Germinal center (tissue), 1 donor: ENCODE measurements at places on chromosomes 4 and X.

DNA sequence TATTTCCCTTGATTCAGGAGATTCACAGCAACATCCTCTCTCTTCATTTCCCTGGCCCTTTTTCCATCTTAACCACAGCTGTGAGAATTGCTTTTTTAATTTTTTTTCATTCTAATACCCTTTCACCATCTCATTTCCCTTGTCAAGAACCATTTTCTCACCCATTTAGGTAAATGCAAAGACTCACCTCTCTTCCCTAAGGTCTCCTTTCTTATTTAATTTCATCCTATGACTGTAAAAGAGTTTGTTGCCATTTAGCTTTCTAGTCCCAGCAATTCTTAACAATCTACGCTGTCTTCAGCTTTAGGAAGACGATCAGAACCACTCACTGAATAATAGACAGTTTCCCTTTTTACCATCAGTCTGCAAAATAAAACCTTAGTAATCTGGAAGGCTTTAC is 241.1 kb upstream of the ETNPPL start:
- no peak for DNase-seq

DNA sequence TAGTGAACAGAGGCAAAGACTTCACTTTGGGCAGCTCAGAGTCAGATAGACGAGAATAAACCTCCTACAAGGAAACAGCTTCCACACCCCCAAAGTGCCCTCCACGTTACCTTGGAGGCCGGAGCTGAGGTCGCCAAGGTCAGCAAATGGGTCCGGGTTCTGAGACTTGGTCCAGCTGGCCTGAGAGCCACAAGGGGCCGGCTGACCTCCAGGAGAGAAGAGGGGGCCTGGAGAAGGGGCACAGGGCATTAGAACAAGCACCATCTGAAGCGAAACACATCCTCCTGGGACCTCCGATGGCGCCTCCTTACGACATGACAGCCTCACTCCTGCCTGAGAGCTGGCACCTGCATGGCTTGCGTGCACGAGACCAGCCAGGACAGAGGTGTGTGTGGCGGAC is 33.6 kb upstream of the CPLX1 start:
- DNase-seq, result no peak

- no peak for DNase-seq
Measured at GRCh38 chr4:188821500-188821899, 682.3 kb downstream of the TRIML1 start.

DNA sequence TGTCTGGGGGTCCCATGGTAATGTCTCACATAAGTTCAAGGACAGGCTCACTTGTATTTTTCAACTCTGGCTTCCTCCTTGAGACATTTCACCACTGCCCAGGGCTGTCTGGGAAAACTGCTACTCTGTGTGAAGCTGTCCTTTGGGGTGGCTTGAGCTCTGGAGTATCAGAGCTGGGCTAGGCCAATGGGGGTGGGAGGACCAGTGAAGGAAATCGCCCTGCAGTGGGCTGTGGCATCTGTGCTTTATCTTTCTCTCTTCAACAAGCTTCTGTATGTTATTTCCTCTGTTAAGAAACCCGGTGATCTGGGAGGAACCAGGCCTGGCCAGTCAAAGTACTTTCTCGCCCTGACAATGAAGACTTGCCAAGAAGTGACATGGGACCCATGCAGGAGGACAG is 87.4 kb downstream of the SMIM20 start:
- no peak for DNase-seq

DNA sequence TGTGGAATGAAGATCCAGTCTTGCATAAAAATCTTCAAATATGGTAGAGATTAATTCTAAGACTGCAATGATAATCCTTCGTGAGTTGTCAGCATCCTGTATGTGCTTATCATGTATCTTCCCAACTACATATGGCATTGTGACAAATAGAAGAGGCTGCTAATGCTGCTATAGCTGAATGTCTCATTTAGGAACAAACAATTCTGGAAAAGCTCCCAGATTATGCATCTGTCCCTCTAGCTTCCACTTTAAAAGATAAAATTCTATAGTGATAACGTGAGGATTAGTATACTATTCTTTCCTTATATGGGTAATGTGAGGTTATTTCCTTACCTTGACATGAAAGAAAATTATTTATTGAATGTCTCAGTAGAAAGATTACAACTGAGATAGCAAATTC is 930.9 kb downstream of the DMD start:
- DNase-seq, result no peak

DNA sequence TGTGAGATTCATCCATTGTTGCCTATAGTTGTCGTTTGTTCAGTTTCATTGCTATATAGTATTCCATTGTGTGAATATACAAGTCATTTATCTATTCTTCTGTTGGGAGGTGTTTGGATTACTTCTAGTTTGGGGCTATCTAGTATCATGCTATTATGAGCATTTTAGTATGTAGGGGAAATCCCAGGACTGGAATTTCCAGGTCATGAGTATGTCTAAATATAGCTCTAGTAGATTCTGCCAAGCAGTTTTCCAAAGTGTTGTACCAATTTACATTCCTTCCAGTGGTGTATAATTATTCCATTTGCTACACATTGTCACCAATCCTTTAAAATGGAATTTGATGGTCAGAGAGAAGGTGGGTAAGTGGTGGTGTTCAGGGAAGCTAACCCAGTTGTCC is 30.1 kb downstream of the EGFL6 start:
- DNase-seq, result no peak

DNA sequence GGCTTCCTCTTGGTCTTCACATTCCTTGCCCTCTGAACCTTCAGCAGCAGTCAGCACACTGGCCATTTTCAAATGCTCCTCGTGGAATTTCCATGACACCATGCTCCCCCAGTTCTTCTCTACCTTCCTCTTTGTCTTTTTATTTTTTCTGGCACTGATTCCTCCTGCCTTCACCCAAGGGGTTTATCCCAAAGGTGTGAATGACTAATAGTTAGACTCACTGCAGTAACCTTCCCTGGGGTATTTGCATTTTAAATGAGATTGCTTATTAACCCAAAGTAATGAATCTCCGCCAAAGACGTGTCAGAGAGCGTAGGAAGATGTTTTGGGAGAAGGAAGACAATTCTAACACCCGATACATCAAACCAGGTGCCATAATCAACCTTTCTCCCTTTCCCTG is 36.2 kb downstream of the CD40LG start:
- no peak for DNase-seq

- DNase-seq, result no peak
Measured at GRCh38 chr4:56799161-56799759, 22.2 kb downstream of the SPINK2 start.

DNA sequence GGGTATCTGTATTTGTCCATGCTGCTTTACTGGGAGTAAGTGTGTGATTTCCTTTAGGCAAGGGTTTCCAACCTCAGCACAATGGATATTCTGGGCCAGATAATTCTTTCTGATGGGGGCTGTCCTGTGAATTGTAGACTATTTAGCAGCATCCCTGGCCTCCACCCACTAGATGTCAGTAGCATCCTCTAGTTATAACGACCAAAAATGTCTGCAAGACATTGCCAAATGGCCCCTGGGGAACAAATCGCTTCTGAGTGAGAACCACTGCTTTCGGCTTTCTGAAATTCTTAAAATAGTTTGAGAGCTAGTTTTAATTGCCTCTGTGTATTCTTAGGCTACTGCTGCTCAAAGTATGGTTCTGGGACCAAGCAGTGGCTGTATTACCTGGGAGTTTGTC is 81.2 kb upstream of the GPM6B start:
- peak; percentile 1 for DNase-seq

GRCh38 chr4:94332983-94333590 is 9.5 kb downstream of the HPGDS start:
- no peak for DNase-seq

- no peak for DNase-seq
Measured at GRCh38 chrX:43840265-43840664, 42.0 kb downstream of the MAOB start.

GRCh38 chr4:156946516-156947424 is 24.8 kb downstream of the PDGFC start:
- DNase-seq, result no peak

- DNase-seq, result no peak
Measured at GRCh38 chr4:71634364-71634763, 149.5 kb downstream of the GC start.

- DNase-seq, result peak; percentile 10
Measured at GRCh38 chrX:134173541-134174272, 63.3 kb upstream of the CCDC160 start.

GRCh38 chr4:23934915-23935314 is 45.1 kb upstream of the PPARGC1A start:
- DNase-seq, result no peak

DNA sequence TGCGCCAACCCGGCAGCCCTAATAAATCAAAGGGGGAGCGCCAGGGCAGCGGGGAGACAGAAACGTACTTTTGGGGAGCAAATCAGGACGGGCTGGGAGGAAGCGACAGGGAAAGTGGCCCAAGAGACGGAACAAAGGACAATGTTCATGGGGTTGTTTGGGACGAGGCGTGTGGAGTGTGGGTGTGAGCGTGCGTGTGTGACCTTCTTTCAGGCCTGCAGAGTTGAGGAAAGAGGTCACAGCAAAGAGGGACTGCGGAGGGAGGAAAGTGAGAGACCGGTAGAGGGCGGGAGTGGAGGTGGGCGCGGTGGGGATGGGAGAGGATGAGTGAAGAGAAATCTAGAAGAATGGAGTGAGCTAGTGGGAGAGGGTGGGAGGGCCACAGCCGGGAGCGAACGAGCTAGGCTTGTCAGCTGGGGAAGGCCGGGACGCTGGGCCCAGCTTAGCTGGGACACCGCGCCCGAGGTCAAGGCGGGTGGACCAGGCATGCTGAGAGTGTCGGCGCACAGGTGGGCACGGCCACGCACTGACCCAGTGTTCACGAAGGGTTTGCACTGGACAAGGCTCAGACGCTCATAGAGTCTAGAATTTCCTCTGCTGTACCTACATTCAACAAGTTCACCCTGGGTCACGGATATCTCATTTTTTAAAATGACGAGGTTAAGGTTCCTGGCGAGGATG is 14.7 kb upstream of the PITX2 start:
- no peak for DNase-seq

DNA sequence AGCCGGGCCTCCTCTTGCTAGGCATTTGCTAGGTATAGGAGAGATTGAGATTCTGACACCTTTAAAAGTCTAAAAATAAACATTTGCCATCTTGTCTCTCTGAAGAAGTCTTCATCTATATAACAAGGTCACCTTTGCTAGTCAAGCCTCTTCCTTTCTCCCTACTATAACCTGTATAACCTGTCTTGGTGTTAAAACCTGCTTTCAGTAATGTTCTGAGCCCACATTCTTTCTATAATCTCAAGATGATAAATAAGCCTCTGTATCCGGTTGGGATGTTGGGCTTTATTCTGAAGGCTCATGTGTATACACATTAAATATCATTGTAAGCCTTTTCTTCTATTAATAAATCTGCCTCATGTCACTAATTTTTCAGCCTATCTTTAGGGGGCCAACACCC is 10.2 kb downstream of the ASIC5 start:
- DNase-seq, result no peak

GRCh38 chrX:154791467-154791866 is 13.8 kb downstream of the MPP1 start:
- DNase-seq, result no peak

DNA sequence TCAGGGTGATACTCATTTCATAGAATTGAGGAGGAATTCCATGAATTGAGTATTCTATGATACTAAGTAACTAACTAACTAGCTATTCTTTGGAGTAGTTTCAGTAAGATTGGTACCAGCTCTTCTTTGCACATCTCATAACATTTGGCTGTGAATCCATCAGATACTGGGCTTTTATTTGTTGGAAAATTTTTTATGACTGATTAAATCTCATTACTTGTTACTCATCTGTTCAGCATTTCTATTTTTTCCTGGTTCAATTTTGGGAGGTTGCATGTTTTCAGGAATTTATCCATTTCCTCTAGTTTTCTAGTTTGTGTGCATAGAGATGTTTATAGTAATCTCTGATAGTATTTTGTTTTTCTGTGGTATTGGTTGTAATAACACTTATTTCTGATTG is 70.8 kb upstream of the FREM3 start:
- no peak for DNase-seq

- DNase-seq, result peak; percentile 32
Measured at GRCh38 chrX:12814420-12814819, 23.2 kb downstream of the PRPS2 start.

DNA sequence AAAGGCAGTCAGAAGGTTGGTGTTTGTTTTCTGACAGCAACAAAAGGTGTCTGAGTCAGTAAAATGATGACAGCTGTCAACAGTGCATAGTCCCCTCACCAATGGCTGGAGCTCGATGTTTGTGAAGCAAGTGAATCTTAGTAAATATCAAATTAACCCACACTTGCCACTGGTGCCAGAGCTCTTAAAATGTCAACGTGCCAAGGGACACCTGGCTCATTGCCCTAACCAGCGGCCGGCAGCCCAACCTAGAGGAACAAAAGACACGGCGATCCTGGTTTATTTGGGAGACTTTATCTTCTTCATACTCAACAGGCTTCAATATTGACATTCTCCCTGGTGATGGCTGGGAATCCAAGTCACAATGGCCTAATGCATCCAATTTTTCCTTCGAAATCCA is 143.4 kb downstream of the CPEB2 start:
- no peak for DNase-seq

- no peak for DNase-seq
Measured at GRCh38 chrX:47634871-47635575, 5.3 kb upstream of the CFP start.

DNA sequence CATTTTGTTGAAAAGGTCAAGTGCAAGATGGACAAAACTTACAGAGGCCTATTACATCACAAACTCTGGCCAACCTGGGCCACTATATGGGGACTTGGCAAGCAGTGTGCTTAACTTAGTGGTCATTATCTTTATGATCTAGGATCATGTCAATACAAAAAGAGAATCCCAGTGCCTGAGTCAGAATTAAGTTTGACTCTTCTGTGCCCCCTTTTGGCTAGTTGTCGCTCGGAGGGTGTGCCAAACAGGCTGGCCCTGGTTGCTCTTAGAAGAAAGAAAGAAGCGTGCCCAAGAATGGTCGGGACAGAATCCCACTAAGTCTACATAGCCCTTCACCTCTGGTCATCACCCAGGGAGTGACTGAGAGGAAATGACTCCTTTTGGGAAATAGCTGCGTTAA is 100.1 kb downstream of the EIF4E start:
- no peak for DNase-seq

DNA sequence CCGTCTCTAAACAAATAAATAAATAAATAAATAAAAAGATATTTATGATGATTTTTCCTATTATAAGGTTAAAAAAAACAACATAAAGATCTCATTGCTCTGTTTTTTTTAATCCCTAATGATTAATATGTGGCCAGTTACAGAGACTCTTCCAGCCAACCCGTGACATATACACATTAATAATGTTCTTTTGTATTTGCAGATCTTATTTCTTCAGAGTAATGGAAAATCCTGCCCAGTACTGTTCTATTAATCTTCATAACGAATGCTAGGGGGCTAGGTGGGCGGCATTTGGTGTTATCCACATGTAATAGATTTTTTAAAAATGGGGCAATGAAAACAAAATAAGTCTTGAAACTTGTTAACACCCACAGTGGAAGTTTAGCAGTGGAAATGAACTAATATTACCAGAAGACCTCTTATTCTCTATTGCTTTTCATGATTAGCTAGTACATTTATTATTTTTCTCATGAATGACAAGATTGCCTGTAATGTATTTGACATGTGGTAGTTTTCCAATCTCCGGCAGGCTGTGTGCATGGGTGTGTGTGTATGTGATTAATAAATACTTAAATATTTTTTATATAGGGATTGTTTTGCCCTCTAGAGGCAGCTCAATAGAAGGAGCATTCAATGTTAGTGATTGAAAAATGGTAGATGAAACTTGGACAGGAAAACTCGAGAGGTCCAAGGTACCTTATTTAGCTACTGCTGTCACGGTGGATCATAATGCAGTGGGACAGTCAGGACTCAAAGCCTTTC is 457.4 kb downstream of the IL1RAPL1 start:
- no peak for DNase-seq
